Stimulated activated CD8-positive, alpha-beta memory T cell treated with anti-CD3 and anti-CD28 coated beads, Interleukin-4, amount 100 ng/mL, for 48 hours (primary cell): ENCODE measurements at places on chromosomes 3 and 15.

GRCh38 chr3:138850151-138850550 is 15.4 kb upstream of the PIK3CB start:
- no peak for DNase-seq

DNA sequence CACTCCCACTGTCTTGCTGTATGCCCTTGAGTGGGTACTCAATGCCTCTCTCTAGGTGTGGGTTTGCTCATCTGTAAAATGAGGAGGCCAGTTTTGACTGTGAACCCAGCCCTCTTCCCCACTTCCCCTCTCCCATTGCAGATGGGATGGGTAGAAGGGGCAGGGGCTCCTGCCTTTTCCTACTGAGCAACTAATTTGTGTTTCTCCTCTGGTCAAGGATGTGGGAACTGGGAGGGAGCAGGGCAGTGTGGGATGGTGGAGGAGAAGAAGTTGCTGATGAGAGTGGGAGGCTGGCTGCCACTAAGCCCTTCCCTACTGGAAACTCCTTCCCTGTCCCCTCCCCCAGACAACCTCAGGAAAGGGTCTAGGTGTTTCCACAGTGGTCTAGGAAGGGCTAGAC is 20.1 kb upstream of the ANKDD1A start:
- DNase-seq, result no peak

- DNase-seq, result no peak
Measured at GRCh38 chr3:176824811-176825210, 372.5 kb downstream of the TBL1XR1 start.

DNA sequence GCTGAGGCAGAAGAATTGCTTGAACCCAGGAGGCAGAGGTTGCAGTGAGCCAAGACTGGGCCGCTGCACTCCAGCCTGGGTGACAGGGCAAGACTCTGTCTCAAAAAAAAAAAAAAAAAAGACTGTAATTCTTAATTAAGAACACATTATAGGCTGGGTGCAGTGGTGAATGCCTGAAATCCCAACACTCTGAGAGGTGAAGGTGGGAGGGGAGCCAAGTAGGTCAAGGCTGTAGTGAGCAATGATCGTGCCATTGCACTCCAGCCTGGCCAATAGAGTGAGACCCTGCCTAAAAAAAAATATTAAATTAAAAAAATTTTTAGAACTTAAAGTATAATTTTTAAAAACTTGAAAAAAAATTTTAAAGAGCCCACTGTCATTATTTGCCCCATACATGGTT is 13.4 kb upstream of the ARPIN start:
- no peak for DNase-seq

GRCh38 chr3:78670094-78670493 is 1097.7 kb downstream of the ROBO1 start:
- DNase-seq, result no peak

DNA sequence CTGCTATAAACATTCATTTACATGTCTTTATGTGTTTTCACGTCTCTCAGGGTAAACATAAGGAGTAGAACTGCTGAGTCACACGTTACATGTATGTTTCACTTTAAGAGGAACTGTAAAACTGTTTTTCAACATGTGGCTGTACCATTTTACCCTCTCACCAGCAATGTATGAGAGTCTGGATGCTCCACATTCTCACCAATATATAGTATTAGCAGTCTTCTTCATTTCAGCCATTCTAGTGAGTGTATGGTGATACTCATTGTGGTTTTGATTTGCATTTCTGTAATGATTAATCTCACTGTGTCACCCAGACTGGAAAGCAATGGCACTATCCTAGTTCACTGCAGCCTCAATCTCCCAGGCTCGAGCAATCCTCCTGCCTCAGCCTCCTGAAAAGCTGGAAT is 37.1 kb downstream of the PHC3 start:
- DNase-seq, result no peak

DNA sequence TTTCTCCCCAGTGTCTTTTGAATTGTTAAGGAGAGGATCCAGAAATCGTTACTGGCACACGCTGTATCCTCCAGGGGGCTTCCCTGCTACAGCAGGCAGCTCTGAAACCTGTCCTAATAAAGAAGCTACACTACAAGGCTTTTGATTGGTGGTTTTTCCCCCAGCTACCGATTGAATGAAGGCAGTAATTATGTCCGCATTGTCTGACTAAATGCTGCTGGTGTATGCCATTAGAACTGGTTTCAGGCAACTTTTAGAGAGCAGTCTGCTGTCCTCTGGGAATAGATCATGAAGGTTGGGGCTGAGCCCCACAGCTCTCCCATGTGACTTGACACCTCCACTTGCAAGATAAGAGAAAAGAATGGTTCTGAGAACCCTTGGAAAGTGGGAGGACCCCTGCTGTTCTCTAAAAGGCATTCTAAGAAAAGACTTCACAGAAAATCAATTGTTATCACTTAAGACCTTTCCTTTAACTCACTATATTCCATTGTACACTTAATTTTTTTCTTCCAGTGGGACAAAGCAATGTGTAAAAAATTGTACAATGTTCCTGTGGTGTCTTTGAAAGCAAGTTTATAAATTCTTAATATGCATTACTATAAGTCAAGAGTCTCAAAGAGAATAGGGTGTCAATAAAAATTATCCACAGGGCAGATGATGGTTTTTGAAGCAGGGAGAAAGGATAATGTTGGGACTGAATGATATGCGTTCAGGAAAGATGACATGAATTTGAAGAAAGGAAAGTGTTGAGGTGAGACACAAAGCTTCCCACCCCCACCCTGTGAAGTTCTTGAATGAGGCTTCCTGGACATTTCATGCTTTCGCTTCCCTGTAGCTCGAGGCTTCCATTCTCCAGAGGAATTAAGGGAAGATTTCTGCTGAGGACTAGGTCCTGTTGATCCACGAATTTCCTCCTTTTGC is 53.0 kb upstream of the DAZL start:
- DNase-seq, result no peak

- DNase-seq, result no peak
Measured at GRCh38 chr15:64845831-64846595, 4.3 kb downstream of the PLEKHO2 start.

DNA sequence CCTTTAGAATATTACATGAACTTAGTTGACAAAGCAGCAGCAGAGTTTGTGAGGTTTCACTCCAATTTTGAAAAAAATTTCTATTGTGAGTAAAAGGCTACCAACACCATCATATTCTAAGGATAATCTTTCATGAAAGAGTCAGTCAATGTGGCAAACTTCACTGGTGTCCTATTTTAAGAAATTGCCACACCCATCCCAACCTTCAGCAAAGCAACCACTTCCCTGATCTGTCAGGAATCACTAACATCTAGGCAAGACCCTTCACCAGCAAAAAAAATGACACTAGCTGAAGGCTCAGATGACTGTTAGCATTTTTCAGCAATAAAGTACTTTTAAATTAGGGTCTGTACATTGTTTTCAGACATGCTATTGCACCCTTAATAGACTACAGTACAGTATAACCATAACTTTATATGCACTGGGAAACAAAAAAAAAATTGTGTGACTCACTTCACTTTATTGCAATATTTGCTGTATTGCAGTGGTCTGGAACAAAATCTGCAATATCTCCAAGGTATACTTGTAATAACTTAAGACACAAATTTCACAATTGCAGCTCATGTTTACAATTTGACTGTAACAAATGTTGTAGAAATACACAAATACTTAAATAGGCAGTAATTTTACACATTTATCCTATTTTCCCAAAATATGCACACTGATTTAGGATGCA is 38.9 kb upstream of the ALCAM start:
- no peak for DNase-seq
